ENCODE measurements at places on chromosomes 5 and 9.
A peak's percentile ranks its signal among the peaks of the same experiment; 100 is the strongest.

DNA sequence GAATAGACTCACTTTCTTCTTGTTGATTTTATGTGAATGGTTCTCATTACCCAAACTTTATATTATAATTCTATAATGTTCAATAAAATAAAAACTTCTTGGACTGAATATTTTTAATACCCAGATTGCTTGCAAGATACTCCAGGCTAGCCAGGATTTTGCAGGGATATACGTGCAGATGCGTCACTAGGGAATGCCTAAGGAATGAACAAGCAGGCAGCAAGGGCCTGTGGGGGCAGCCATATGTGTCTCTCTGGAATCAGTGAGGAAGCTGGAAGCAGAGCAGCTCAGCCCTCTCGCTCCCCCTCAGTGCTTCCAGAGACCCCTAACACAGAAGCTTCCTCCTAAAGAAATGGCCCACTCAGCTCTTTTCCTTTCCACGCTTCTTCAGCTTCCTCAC is 457.4 kb downstream of the CCDC171 start:
- DNase-seq, result no peak

DNA sequence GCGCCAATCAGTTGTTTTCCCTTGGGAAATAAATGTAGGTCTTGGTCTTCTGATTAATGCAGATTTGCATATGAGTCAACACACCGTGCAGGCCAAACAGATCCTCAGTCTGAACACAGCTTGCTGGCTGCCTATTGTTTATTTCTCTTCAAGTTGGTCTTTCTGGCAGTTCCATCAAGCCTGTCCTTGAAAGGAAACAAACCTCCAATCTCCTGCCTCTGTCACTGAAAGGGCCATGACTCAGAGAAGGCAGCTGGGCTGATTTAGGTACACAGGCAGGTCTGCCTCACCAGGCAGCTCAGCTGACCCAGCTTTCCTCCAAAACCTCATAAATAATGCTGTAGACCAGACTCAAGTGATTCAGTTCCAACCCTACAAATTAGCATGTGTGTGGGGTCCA is 175.9 kb downstream of the MAN2A1 start:
- DNase-seq, result peak; percentile 80

DNA sequence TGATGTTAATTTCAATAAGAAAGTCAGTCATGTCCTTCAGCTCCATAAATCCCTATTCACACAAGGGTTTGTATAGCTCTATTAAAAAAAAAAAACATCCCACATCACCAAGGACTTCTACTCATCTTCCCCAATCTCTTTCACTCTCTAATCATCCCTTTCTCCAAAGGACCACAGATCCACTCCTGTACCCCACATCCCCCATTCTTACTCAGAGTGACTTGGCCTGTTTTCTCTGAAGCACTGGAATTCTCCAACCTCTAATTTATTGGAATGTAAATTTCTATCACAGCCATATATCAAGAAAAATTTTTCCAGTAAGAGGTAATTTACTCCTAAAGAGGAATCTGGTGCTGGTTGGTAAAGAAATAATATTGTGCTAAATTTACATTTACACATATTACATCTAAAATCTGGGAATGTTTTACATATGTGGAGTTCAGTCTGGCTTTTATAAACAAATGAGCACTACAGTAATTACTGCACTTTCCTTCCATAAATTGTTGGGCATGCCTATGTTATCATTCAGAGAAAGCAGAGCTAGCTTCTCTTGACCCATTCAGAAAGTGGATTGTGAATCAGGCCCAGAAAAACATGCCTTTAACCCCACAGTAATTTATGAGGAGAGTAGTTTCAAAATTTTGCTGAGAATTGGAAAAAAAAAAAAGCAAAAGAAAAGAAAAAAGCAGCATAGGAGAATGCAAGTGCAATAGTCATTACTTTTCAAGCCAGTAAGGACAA is 399.5 kb upstream of the TNC start:
- no peak for DNase-seq

- DNase-seq, result no peak
Measured at GRCh38 chr9:107106416-107106815, 176.7 kb upstream of the RAD23B start.

- no peak for DNase-seq
Measured at GRCh38 chr5:97163360-97163764, 19.7 kb downstream of the RIOK2 start.

GRCh38 chr5:171175746-171176145 is 133.3 kb upstream of the TLX3 start:
- no peak for DNase-seq

DNA sequence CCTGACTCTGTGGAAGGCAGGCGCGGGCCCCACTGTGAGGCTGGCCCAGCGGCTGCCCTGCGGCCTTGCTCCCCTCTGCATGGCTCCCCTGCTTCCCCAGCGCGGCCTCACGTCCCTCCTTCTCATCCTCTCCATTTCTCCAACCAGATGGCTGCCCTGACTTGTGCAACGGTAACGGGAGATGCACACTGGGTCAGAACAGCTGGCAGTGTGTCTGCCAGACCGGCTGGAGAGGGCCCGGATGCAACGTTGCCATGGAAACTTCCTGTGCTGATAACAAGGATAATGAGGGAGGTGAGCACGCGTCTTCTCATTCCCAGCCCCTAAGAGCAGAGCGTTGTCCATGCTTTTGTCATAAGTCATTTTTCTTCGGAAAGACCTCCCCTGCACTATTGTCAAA is 129.0 kb upstream of the WWC1 start:
- no peak for DNase-seq

DNA sequence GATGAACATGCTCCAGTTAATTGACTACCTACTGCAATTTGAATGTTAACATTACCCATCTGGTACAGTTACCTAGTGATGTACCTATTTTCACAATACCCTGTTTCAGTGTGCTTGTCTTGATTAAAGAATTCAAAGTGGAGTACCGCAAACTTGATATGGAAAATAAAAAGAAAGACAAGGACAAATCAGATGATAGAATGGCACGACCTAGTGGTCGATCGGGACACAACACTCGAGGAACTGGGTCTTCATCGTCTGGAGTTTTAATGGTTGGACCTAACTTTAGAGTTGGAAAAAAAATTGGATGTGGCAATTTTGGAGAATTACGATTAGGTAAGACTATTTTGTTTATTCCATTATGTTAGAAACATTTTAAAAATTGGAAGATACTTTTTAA is 33.5 kb downstream of the CSNK1G3 start:
- no peak for DNase-seq

- no peak for DNase-seq
Measured at GRCh38 chr5:74530326-74531050, 110.0 kb downstream of the ENC1 start.

GRCh38 chr5:165735388-165735787 is 2230.0 kb downstream of the MAT2B start:
- DNase-seq, result no peak

GRCh38 chr5:144566747-144567420 is 396.2 kb downstream of the KCTD16 start:
- peak; percentile 25 for DNase-seq

DNA sequence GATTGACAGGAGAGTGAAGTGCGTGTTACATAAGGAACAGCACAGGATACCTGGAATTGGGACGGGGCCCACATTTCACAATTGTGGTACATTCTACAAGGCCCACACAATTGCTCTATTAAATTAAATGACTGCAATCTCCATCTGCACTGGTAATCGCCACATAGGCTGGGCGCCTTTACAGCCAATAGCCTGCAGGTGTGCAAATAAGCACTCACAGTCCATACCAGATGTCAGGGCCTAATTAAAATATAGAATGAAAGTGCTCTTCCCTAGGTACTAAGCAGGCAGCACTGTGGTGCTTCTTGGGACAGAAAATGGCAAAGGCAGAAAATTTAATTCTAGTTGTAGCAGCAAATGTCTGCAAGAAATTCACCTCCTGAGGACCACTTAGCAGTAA is 82.7 kb downstream of the ATP10B start:
- no peak for DNase-seq

DNA sequence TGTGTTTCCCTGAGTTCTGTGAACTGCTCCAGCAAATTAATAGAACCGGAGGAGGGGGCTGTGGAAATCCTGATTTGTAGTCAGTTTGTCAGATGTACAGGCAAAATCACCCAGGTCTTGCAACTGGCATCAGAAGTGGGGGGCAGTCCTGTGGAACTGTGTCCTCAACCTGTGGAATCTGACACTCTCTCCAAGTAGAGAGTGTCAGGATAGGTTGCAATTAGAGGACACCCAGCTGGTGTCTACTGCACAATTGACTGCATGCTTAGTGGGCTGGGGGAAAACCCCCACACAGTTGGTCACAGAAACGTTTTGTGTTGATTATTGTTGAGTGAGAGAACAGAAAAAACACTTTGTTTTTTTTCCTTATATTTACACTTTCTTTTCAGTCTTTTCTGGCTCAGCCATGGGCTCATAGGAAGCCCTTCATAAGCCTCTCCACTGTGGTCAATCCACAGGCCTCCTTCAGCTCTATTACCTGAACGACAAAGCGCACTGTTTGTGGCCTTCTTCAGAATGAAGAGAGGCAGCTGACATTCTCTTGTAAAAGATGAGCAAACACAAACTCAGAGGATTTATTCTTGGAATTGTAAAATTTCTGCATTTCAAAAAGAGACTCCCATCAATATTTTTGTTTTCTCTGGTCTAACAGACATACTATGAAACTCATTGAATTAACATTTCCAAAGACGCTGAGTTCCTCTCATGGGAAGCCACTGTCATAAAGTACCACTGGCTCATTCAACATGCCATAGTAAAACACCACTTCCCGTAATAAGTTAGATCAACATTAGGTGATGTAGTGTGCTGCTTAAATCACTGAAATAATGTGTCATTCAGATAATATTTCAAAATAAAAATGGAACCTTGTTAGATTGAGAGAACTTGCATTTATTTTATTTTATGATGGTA is 348.9 kb upstream of the RFX3 start:
- no peak for DNase-seq

- DNase-seq, result no peak
Measured at GRCh38 chr9:33164138-33164809, 2.9 kb downstream of the B4GALT1 start.

- DNase-seq, result no peak
Measured at GRCh38 chr5:127766676-127767335, 63.6 kb downstream of the CCDC192 start.

GRCh38 chr9:91332546-91333231 is 29.0 kb downstream of the AUH start:
- no peak for DNase-seq

DNA sequence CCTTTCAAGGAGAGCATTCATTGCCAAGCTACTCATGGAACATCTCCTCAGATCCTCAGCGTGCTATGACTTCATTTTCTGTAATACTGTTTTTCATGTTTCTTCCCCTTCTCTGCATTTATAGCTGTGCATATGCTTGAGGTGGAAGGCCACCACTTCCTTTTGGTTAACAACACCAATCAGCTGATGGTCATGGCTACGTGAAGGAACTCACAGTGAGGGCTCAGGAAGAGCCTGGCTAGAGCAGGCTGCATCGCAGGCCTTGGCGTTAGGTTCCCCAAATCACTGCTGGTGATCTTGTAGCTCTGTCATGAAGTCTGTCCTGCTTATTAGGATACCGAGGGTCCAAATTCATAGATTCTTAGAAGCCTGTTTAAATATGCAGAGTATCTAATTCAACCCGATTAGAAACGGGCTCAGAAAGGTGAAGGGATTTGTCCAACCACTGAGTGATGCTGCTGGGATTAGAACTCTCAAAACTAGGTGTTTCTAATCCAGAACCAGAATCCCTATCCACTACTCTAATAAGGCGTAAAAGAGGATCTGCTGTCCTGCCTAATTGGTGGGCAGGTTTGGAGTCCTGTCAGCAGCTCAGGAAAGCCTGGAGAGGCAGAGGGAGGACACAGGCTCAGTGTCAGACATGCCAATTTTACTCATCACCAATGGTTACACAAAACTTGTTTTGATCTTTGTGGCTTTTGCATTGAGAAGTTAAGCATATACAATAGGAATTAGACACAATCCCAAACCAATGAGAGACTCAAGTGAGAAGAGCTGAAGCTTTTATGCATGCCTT is 7.5 kb downstream of the SYK start:
- no peak for DNase-seq

GRCh38 chr9:127154390-127155191 is 32.2 kb upstream of the ANGPTL2 start:
- no peak for DNase-seq

DNA sequence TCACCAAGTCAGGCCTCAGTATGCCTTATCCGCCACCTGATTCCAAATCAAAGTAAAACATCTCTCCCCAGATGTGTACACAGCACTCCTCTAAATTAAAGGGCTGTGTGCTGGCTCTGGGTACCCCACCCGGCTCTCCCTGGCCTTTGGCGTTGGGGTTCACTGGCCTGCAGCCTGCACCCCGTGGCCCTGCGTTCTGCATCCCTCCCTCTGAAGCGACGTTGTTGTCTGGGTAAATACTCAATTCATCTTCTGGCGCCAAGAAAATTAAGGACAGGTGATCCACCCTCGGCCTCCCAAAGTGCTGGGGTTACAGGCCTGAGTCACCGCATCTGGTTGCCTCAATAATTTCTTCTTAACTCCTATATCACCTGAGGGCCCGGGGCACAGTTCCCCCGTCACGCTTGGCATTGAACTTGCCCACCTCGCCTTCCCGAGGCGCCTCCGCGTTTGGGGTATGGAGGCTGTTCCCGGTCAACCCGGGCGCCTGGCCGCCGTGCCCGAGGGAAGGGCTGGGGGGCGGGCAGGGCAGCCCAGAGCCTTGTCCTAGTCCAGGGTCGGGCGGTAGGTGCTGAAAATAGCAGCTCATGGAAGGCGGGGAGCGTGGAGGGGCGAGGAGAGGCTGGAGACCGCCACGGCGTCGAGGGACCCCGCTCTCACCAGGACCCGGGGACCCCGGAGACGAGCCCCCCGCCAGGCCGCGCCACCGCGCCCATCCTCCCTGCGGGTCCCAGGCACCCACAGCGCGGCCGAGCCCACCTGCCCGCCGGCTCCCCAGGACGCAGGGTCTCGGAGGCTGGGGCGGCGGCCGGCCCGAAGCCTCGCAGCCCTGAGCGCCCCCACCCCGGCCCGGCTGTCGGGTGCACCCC is 531 bp downstream of the ABO start:
- DNase-seq, result no peak

DNA sequence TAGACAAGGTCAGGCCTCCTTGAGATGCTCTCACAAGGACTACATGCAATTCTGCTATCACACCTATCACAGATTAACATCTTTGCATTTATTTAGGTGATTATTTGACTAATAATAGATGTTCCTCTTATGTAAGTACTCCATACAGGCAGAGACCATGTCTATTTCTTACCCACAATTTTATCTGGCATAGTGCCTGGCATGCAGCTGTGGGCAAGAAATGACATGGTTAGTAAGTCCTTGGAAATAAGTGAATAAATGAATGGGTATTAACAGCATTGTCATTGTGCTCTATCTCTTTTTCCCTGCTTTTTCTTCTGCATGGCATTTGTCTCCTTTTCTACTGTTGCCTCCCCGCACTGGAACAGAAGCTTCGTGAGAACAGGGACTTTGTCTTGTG is 49.4 kb downstream of the SLC22A5 start:
- no peak for DNase-seq
